ENCODE measurements at places on chromosomes 2 and 18.

- no peak for DNase-seq
These were observed 37.6 kb upstream of the ONECUT2 start for GRCh38 chr18:57397440-57398132.

GRCh38 chr18:37449618-37450017, 116.0 kb downstream of the CELF4 start:
- DNase-seq = no peak

GRCh38 chr2:236793023-236794011, 223.7 kb downstream of the ACKR3 start:
- no peak for DNase-seq

GRCh38 chr2:283996-284794, 3.7 kb downstream of the ALKAL2 start:
- DNase-seq = no peak

DNA sequence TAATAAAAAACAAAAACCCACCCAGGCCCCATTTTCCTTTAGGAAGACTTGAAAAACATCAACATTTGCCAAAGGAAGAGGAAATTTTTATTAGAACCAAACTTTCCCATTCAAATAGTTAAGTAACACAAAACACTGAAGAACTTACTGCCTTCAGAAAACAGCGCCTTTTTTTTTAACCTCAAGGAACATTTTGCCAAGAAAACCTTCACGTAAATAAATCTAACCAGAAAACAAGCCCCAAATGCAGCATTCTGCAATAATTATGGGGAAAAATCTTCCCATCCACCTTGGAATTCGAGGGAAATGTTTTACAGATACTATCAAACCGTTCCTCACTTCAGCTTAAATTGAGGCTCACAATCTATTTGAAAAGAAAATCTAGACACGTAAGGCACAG, 56.4 kb downstream of the ACVR1 start:
- no peak for DNase-seq

GRCh38 chr2:212669761-212670160, 131.2 kb upstream of the ERBB4 start:
- DNase-seq = no peak

- DNase-seq = no peak
These were observed 45.1 kb upstream of the SERTAD2 start for GRCh38 chr2:64698668-64699444.

DNA sequence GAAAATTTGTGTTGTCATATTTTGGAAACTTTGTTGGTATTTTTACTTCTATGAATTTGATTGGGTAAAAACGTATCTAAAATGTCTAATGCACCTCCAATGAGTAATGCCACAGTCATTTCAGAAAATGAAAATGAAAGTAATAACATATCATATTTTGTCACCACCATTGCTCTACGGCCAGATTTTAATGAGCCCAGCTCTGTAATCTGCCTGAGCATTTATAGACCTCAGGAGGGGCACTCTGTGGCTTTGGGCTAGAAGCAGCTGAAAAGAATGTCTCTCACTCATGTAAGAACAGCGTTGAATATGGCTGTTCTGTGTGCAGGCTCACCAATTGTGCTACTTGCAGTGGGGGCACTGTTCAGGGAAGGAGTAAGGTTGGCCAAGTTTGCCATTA, 32.7 kb upstream of the ABCA12 start:
- DNase-seq = no peak

GRCh38 chr2:230498506-230499107, 82.6 kb downstream of the SP100 start:
- no peak for DNase-seq

DNA sequence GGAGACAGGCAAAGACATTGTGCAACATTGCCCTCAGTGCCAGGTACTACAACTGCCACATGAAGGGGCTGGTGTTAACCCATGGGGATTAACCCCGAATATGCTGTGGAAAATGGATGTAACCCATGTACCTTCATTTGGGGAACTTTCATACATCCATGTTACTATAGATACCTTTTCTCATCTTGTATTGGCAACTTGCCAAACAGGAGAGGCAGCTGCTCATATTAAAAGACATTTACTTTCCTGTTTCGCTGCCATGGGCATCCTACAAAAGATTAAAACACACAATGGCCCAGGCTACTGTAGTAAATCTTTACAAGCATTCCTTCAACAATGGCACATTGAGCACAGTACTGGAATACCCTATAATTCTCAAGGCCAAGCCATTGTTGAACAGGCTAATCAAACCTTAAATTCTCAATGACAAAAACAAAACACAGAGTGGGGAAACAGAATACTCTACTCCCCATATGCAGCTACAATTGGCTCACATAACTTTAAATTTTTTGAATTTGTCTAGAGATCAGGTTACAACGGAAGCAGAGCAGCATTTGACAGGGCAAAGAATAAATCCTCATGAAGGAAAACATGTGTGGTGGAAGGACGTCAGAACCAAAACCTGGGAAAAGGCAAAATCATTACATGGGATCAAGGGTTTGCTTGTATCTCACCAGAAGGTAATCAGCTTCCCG, 1723.5 kb upstream of the LRRTM1 start:
- no peak for DNase-seq

GRCh38 chr2:23449831-23450331, 64.9 kb downstream of the KLHL29 start:
- no peak for DNase-seq

- DNase-seq = no peak
These were observed 196.0 kb upstream of the RAB12 start for GRCh38 chr18:8413189-8413588.

DNA sequence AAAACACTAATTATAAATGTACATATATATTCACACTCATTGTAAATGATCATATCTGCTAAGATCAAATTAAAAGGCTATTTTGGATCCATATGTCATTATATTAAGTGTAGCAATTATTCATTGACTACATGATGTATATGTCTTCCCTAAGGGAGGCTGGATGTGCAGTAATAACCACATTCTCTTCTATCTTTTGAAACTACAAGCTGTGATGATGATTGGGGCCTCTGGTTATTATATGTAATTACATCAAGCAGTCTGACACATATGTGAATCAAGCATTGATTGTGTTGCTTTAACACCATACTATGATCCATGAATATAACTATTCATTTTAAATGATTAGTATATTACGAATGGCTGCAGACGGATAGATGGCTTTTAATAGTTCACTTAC, 1973.4 kb downstream of the SUCLG1 start:
- DNase-seq = no peak

- DNase-seq = no peak
These were observed 162.1 kb downstream of the MYO3B start for GRCh38 chr2:170339750-170340692.

DNA sequence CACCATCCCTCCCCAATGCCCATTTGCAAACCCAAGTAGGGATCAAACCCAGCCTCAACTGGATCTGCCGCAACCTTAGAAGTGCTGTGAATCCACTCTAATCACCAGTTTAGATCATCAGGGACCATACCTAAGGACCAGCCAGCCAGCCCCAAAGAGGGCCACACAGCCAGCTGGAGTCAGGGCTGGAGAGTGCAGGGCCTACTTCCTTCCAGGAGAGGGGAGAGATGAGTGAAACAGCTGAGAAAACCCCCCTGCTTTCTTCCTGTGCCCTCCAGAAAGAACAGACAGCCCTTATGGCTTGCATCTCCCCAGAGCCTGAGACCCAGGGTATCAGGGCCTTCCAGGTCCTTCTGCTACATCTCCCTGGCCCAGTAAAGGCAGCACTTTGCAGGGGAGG, 25.8 kb downstream of the YPEL5 start:
- no peak for DNase-seq

DNA sequence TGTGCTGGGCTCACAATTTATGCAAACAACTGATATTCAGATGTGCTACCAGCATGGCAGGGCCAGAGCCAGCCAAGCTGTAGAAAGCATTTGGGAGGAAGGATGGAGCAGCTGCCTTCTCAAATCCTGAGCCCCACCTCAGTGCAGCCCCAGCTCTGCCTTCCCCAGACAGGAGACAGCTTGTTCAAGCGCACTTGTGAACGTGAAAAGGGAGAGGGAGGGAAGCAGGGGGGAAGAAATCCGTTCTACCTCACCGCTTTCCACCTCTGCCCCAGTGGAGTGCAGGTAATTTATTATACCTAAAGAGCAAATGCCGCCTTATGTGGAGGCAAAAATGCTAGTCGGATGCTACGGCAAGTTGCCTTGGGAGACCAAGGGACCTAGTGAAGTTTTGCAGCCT, 66.0 kb upstream of the SLC14A2 start:
- no peak for DNase-seq

DNA sequence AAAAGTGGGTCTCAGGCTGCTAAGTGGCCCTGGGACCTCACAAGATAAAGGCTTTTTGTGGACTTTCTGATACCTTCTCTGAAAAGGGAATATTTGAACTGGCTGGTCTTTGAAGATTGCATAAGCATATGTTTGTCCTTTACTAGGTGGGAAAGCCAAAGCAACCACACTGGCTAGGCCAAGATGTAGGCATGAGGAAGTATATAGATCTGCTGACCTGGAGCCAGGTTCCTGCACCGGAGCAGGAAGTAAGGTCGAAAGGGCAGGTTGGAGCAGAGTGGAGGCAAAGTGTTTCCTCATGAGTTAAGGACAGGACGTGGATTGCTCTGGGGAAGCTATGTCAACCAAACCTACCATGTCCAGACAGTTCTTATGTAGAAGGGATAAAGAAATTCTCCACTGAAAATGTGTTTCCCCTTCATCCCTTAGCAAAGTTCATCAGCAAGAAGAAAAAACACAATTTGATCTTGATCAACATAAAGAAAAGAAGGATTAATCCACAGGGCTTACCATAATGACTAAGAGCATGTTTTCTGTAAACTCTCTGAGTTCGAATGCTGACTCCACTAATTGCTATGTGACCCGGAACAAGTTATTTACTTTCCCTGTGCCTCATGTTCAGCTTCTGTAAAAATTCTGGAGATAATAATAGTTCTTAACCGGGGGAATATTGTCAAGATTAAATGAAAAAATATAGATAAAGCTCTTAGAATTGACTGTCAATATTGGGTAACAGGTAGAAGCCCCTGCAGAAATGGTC, 156.1 kb upstream of the SRD5A2 start:
- no peak for DNase-seq

DNA sequence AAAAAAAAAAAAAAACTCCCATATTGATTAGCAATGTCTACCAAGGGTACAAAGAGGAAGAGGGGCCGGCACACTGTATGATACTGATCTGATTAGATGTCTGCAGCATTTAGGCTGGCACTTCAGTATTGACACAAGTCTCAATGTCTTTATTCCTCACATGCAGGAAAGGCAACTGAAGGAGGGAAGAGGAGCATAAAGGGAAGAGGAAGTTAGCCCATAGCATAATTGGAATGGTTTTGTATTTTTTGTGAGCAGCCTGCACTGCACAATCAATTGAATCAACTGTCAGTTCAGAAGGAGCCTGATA, 79.0 kb downstream of the DNER start:
- no peak for DNase-seq

DNA sequence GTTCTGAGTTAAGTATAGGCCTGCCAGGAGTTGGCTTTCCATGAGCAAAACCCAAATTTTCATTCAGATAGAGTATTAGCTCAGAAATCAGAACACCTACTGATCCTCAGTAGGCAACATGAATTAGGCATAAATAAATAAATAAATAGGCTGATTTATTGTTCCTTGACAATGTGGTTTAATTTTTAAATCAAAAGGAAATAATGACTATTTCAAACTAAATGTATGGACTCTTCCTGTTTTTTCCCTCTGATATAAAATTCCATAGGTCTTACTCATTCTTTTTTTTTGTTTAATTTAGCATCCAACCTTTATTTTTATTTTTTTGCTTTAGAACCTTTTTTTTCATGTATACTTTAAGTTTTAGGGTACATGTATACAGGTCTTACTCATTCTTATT, 140.2 kb upstream of the ITGA6 start:
- no peak for DNase-seq

DNA sequence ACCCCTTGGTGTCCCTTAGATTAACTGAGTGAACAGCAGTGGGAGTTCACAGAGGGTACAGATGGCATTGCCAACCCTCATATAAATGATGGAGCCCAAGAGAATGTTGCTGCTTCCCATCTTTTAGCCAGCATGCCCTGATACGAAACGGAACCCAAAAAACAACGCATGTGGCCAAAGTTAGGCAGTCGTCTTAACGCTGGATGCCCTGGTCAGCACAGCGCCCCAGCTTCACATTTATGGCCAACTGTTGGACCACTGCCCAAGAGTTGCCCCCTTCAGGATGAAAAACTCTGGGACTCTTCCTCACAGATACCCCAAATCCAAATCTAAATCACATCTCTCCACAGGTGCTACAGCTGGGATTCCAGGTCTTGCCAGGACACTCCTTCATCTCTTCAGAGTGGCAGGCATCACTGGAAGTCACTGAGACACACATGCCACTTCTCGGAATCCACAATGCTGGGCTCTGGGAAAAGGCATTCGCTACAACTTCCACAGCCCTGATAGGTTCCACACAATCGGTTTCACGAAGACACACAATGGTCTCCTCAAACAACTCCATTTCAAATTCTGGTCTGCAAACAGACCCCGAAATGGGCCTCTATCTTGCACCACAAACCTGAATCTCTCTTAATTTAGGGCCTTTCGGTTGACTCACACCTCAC, 44.6 kb downstream of the LONRF2 start:
- DNase-seq = no peak

DNA sequence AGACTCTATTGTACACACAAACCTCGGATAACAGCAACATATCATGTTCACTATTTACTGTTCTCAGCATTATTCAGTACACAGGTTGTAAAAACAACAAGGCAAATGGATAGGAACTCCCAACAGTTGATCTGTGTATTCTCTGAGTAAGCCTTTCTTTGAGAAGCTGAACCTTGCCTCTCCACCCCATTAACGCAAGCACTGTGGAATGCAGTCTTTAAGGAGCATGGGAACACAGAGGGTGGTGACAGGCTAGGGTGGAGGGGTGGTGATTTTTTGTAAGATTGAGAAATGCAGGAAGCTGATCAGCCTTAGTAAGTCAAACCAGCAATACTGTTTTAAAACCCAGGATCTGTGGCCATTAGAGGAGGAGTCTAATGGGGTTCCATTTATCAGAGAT, 19.6 kb upstream of the SERPINB11 start:
- DNase-seq = no peak

- DNase-seq = no peak
These were observed 112.9 kb downstream of the LTBP1 start for GRCh38 chr2:33059471-33060156.

Measured in D721Med (cell line).